ENCODE measurements at places on chromosomes 1 and 21.

- DNase-seq = no peak
Measured at GRCh38 chr1:193545171-193545570, 358.8 kb upstream of the B3GALT2 start.

- no peak for DNase-seq
Measured at GRCh38 chr1:11486231-11487009, 7.5 kb downstream of the DISP3 start.

- DNase-seq = no peak
Measured at GRCh38 chr1:214251354-214251753, 29.6 kb upstream of the SMYD2 start.

GRCh38 chr1:96096613-96097321, 624.8 kb upstream of the PTBP2 start:
- no peak for DNase-seq

GRCh38 chr1:231517076-231517475, 11.4 kb upstream of the TSNAX start:
- DNase-seq = no peak

- no peak for DNase-seq
Measured at GRCh38 chr1:234931404-234931973, 197.1 kb downstream of the TOMM20 start.

GRCh38 chr1:86704972-86705664, 742 bp downstream of the SH3GLB1 start:
- no peak for DNase-seq

GRCh38 chr21:29657240-29657989, 282.4 kb downstream of the GRIK1 start:
- no peak for DNase-seq
